ENCODE measurements at places on chromosomes 12 and 14.

- no peak for DNase-seq
Observed at GRCh38 chr12:121124402-121125109, 8.1 kb upstream of the P2RX7 start.

DNA sequence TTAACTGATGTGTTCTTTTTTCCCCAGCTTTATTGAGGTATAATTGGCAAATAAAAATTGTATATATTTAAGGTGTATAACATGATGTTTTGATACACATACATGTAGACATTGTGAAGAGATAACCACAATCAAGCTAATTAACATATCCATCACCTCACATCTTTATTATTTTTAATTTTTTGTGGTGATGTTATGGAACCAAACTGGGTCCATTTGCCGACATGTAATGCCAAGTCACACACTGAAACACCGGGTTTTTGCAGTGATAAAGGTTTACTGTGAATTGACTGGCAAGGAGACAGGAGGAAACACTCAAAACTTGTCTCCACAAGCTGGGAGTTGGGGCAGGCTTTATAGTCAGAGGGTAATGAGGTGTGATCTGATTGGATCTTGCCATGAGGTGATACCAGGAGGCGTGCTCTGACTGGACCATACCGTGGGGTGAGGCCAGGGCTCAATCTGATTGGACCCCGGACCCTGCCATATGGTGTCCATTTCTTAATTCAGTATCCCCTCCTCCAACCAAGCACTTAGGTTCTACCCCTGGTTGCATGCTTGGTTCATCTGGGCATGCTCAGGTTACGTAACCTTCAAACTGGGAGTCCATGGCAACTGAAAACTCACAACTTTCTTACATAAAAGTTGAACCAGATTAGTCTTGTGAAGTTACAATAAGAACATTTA lies 11.8 kb upstream of the WSCD2 start:
- DNase-seq: peak; percentile 41

DNA sequence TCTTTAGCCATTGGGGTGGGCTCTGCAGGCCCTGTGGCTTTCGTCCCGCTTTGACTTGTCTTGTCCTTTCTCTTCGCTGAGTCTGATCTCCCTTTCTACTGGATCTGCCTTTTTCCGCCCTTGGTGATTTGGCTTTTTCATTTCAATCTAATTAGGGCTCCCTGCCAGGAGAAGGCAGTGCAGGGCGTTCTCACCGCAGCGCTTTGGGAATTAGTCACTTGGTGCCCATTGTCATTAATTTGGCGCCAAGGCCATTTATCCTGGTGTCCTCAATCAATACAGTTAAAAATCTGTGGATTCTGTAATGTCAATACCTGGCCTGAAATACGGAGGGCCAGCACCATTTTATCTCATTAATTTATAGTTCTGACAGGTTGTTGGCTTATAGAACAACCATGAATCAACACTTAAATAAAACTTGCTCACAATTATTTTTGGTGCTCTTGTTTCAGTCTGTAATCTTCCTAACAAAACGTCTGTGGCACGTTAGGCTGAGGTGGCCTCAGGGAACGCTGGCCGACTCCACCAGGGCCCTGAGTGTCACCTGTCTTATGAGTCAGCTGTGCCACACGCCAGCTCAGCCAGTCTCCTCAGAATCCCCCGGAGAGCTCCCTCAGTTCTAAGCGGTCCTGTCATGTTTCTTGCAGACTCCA lies 115.7 kb downstream of the BEGAIN start:
- DNase-seq: peak; percentile 84

DNA sequence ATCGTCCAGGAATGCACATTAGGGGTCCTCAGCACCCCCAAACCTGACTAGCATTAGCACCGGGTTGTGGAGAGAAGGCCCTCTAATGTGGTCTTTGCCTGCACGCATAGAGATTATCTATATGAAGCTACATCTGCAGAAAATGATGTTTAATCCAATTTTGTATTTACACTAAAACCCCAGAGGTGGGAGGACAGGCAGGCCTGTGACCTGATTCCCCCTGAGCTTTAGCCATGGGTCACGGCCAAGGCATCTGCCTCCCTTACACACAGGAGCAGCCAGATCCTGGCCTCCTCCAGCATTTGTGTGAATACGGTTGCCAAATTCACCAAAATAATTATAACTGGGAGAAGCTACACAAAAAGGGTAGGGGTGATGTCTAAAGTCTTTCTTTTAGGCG lies 7.0 kb downstream of the APOLD1 start:
- no peak for DNase-seq

DNA sequence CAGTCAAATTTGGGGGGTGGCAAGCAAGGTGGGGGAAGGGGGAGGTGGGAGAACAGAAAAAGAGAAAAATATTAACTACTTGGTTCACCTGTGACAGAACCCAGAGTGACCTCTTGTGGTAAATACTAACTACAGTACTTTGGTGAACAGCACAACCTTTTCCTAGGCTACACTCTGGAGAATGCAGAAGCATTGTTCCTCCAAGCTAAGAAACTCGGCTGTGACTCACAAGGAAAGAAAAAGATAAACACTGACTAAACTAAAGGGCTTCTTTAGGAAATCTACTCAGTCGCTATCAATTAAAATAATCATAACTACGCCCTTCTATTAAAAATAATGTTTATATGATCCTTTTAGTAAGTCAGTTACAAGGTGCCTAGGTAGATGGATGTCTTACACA lies 5.4 kb downstream of the KCNH5 start:
- peak; percentile 42 for DNase-seq

GRCh38 chr12:31966558-31967205 lies 7.5 kb downstream of the RESF1 start:
- no peak for DNase-seq

DNA sequence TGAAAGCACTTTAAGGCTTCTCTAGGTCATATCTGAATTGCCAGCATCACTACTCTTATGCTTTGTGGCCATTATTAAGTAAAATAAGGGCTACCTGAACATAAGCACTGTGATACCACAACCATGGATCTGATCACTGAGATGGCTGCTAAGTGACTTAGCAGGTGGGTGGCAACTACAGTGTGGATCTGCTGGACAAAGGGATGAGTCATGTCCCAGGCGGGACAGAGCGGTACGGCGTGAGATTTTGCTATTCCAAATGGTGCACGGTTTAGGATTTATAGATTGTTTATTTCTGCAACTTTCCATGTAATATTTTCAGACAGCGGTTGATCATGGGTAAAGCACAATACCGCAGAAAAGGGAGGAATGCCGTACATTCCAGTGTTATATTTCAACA lies 39.4 kb downstream of the MLXIP start:
- no peak for DNase-seq

- no peak for DNase-seq
Observed at GRCh38 chr14:66568220-66568619, 60.3 kb downstream of the GPHN start.

Data from NCI-H1105 (cell line).